ENCODE measurements at places on chromosomes 2 and 18. TPM values are rescaled to one million over a fixed set of nuclear protein-coding genes. Genes with fewer than 3 reads are reported as not detected.

The TEKT4 gene
- total RNA-seq = not detected

The CSRNP3 gene
- total RNA-seq = 184 TPM

The DSC1 gene
- total RNA-seq = 0.25 TPM

The EDAR gene
- not detected for total RNA-seq

The PRKCE gene
- 51.1 TPM for total RNA-seq

The MAT2A gene
- 66.4 TPM for total RNA-seq

The SPATA3 gene
- not detected for total RNA-seq

The NEUROD1 gene
- 7.1 TPM for total RNA-seq

The VIT gene
- total RNA-seq = not detected

The NOP58 gene
- 46.7 TPM for total RNA-seq

The SKA1 gene
- 2.0 TPM for total RNA-seq

The SLC25A12 gene
- 51.6 TPM for total RNA-seq

The SRD5A2 gene
- under 0.01 TPM for total RNA-seq

The SPEG gene
- total RNA-seq = 12.3 TPM

The CD207 gene
- not detected for total RNA-seq

The ACADL gene
- total RNA-seq = 4.7 TPM

The ZSCAN30 gene
- 15.5 TPM for total RNA-seq

The STEAP3 gene
- under 0.01 TPM for total RNA-seq

The SNED1 gene
- 3.2 TPM for total RNA-seq

The TNFAIP6 gene
- 0.25 TPM for total RNA-seq

The SP5 gene
- 9.3 TPM for total RNA-seq

The WDR43 gene
- total RNA-seq = 32.2 TPM

The DYNC1I2 gene
- 234 TPM for total RNA-seq

The TDRD15 gene
- total RNA-seq = not detected

The KATNAL2 gene
- 3.4 TPM for total RNA-seq

The SCTR gene
- 0.49 TPM for total RNA-seq

The SULT1C3 gene
- total RNA-seq = not detected

The ODC1 gene
- total RNA-seq = 136 TPM

The ANO7 gene
- 0.25 TPM for total RNA-seq

The ACTG2 gene
- total RNA-seq = 0.98 TPM

The COL6A3 gene
- total RNA-seq = 20.4 TPM

The IL36RN gene
- not detected for total RNA-seq

The C1GALT1C1L gene
- not detected for total RNA-seq

The TCF23 gene
- total RNA-seq = not detected

The TSPYL6 gene
- under 0.01 TPM for total RNA-seq

The MRPL19 gene
- 30.0 TPM for total RNA-seq

The IKZF2 gene
- total RNA-seq = 8.1 TPM

The FAM136A gene
- 20.7 TPM for total RNA-seq

The ASAP2 gene
- 44.5 TPM for total RNA-seq

The BCL2 gene
- 17.7 TPM for total RNA-seq

The TMEM18 gene
- 18.9 TPM for total RNA-seq

The CHRNG gene
- not detected for total RNA-seq

The CASP8 gene
- total RNA-seq = 0.98 TPM

The DYNAP gene
- total RNA-seq = not detected

The ERICH2 gene
- total RNA-seq = not detected

The SF3B6 gene
- 84.1 TPM for total RNA-seq

The BMP10 gene
- total RNA-seq = not detected

The LIMS4 gene
- total RNA-seq = 0.25 TPM

The PCGF1 gene
- 4.9 TPM for total RNA-seq
